ENCODE measurements at places on chromosomes 4 and X.
A peak's percentile ranks its signal among the peaks of the same experiment; 100 is the strongest.

- H3K36me3 ChIP-seq, result no peaks in the 10 kb centered on the region
- H3K4me3 ChIP-seq, result no peak overlapping the region
- peaks cover under 1% of the 10 kb centered on the region for H3K4me1 ChIP-seq
- H3K27me3 ChIP-seq, result no peaks in the 10 kb centered on the region
Measured at GRCh38 chr4:135238940-135239339, 1037.4 kb upstream of the PABPC4L start.

DNA sequence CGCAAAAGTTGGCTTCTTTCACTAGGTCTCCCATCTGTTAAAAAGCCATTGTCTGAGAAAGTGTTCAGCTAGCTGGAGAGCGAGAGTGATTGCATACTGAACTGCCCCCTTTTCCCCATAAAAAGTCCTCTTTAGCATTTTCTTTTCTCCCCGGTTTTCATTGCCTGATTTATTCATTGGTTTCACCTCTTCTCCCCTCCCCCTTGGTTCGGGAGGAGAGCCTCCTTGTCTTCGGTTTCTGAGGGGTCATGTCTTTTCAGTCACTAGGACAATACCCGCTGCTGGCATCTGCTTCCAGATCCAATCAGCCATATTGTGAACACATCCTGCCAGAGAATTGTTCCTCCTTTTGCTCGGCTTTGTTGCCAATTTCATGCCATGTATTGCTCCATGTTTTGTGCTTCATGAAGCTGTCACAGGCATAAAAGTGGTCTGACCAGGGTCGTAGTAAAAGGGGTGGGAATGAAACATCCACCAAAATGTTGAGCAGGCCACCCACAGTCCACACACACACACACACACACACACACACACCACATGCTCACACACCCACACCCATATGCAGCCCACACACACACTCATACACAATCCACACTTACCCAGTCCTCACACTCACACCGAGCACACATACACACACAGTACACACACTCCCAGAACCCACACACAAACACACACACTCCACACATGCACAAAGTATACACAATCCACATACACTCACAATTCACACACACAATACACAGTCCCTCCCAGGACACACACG lies 136.0 kb downstream of the NKX6-1 start:
- H3K4me3 ChIP-seq, result no peak overlapping the region
- no peak overlapping the region for H3K27ac ChIP-seq
- H3K36me3 ChIP-seq, result no peaks in the 10 kb centered on the region
- H3K4me1 ChIP-seq, result no peaks in the 10 kb centered on the region
- no peaks in the 10 kb centered on the region for H3K27me3 ChIP-seq

GRCh38 chr4:101232074-101232776 lies 115.1 kb downstream of the PPP3CA start:
- no peak overlapping the region for H3K4me3 ChIP-seq
- H3K36me3 ChIP-seq, result no peaks in the 10 kb centered on the region
- peaks cover 6% of the 10 kb centered on the region for H3K4me1 ChIP-seq
- no peaks in the 10 kb centered on the region for H3K27me3 ChIP-seq
- peak; percentile 83 for DNase-seq
- H3K27ac ChIP-seq, result no peak overlapping the region

- H3K4me3 ChIP-seq, result no peak overlapping the region
- no peak overlapping the region for H3K27ac ChIP-seq
- no peaks in the 10 kb centered on the region for H3K36me3 ChIP-seq
Measured at GRCh38 chrX:150438165-150438564, 75.0 kb downstream of the MAMLD1 start.

DNA sequence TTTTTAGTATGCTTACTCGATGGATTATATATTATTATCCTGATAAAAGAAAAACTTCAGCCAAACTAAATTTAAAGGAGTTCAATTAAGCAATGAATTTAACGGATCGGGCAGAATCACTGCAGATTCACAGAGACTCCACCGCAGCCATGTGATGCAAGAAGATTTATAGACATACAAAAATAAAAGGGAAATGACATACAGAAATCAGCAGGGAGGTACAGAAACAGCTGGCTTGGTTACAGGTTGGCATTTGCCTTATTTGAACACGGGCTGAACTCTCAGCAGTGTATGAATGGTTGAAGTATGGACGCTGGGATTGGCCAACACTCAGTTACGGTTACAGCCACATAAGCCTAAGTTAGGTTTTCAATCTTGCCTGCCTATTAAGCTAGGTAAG lies 35.4 kb upstream of the DHRSX start:
- DNase-seq, result no peak
- no peaks in the 10 kb centered on the region for H3K27me3 ChIP-seq
- no peaks in the 10 kb centered on the region for H3K36me3 ChIP-seq
- H3K4me1 ChIP-seq, result no peaks in the 10 kb centered on the region

GRCh38 chr4:166518776-166519175 lies 645.7 kb downstream of the TLL1 start:
- H3K4me3 ChIP-seq, result no peak overlapping the region
- DNase-seq, result no peak
- no peak overlapping the region for H3K27ac ChIP-seq
- no peaks in the 10 kb centered on the region for H3K27me3 ChIP-seq

- no peak overlapping the region for H3K27ac ChIP-seq
- H3K4me1 ChIP-seq, result peaks cover 6% of the 10 kb centered on the region
- H3K27me3 ChIP-seq, result no peaks in the 10 kb centered on the region
- no peak for DNase-seq
- H3K4me3 ChIP-seq, result no peak overlapping the region
Measured at GRCh38 chr4:2489081-2489805, 20.3 kb downstream of the RNF4 start.

DNA sequence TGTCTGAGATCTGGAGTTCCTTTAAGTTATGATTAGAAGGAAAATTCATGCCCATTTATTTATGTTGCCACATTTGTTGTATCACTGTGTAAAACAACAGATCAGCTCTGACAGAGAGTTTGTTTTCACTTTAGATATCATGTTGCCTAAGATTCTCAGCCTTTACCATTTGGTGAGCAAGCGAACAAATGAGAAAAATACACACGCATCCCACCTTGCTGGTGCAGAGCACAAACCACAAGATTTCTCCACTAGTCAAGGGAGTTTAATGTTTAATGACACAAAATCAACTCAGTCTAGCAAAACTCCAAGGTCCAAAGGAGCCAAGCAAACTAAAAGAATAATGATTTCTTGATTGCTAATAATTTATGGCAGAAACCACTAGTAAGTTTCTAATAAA lies 27.7 kb downstream of the FGF5 start:
- no peaks in the 10 kb centered on the region for H3K27me3 ChIP-seq
- peaks cover 2% of the 10 kb centered on the region for H3K4me1 ChIP-seq
- H3K4me3 ChIP-seq, result no peak overlapping the region
- DNase-seq, result no peak
- no peaks in the 10 kb centered on the region for H3K36me3 ChIP-seq

GRCh38 chr4:8775121-8775520 lies 96.5 kb downstream of the HMX1 start:
- H3K36me3 ChIP-seq, result no peaks in the 10 kb centered on the region
- no peaks in the 10 kb centered on the region for H3K4me1 ChIP-seq
- no peaks in the 10 kb centered on the region for H3K27me3 ChIP-seq

DNA sequence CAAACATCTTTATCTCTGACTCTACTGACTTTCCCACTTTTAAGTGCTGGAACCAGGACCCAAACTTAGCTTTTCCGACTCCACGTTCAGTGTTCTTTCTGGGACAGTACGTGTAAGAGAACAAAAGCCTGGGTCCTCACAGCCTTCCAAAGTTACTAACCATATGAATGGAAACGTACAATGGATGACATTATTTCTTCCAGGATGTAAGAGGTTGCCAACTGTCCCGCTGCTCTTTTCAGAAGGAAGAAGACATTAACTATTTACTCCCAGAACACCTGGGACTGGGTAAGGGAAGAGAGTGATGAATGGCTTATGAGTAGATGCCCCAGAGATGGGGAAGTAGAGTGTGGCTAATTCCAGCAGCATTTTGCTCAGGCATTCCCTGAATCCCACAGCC lies 114.7 kb downstream of the TRAPPC11 start:
- no peaks in the 10 kb centered on the region for H3K4me1 ChIP-seq
- no peak overlapping the region for H3K4me3 ChIP-seq
- no peaks in the 10 kb centered on the region for H3K27me3 ChIP-seq
- H3K27ac ChIP-seq, result no peak overlapping the region
- no peaks in the 10 kb centered on the region for H3K36me3 ChIP-seq

DNA sequence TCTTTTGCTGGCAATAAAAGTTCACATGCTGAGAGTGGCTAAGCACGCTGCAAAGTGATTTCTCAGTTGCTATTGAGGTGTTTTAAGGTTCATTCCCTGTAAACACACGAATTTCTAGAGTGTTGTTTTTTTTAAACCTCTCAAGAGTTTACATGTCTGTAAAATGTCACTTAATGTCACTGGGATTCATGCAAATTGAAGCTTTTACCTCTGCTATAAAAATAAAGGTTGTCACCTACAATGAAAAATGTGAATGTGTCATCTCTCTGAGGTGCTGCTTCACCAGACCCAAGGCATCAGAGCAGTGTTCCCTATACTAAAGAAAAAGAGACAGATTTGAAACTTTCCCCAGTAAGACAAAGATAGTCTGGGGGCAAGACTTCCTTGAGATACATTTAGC lies 127.0 kb downstream of the PPA2 start:
- no peak overlapping the region for H3K4me3 ChIP-seq
- no peaks in the 10 kb centered on the region for H3K27me3 ChIP-seq
- no peaks in the 10 kb centered on the region for H3K4me1 ChIP-seq
- H3K27ac ChIP-seq, result no peak overlapping the region
- no peaks in the 10 kb centered on the region for H3K36me3 ChIP-seq

- H3K4me1 ChIP-seq, result no peaks in the 10 kb centered on the region
- no peak overlapping the region for H3K4me3 ChIP-seq
- H3K27me3 ChIP-seq, result no peaks in the 10 kb centered on the region
- no peak overlapping the region for H3K27ac ChIP-seq
- peak; percentile 29 for DNase-seq
- H3K36me3 ChIP-seq, result peaks cover 3% of the 10 kb centered on the region
Measured at GRCh38 chr4:4456351-4456750, 69.4 kb downstream of the NSG1 start.

- no peaks in the 10 kb centered on the region for H3K4me1 ChIP-seq
- no peak overlapping the region for H3K4me3 ChIP-seq
- no peak overlapping the region for H3K27ac ChIP-seq
- H3K27me3 ChIP-seq, result no peaks in the 10 kb centered on the region
Measured at GRCh38 chr4:68535974-68536373, 40.1 kb downstream of the UGT2B17 start.

GRCh38 chr4:8544741-8545438 lies 35.3 kb upstream of the GPR78 start:
- H3K27ac ChIP-seq, result no peak overlapping the region
- peaks cover 3% of the 10 kb centered on the region for H3K4me1 ChIP-seq
- no peaks in the 10 kb centered on the region for H3K27me3 ChIP-seq
- no peak for DNase-seq
- no peaks in the 10 kb centered on the region for H3K36me3 ChIP-seq
- no peak overlapping the region for H3K4me3 ChIP-seq

- no peaks in the 10 kb centered on the region for H3K4me1 ChIP-seq
- H3K36me3 ChIP-seq, result no peaks in the 10 kb centered on the region
- H3K27ac ChIP-seq, result no peak overlapping the region
- H3K4me3 ChIP-seq, result no peak overlapping the region
Measured at GRCh38 chr4:179196511-179196910, 1754.3 kb upstream of the AGA start.

- DNase-seq, result no peak
- H3K36me3 ChIP-seq, result peaks cover 8% of the 10 kb centered on the region
- no peaks in the 10 kb centered on the region for H3K27me3 ChIP-seq
- H3K4me1 ChIP-seq, result peaks cover 4% of the 10 kb centered on the region
Measured at GRCh38 chr4:5788144-5788543, 77.1 kb downstream of the EVC start.
